Aorta (tissue), 5 donors: ENCODE measurements at places on chromosomes 1 and 21. TPM values are rescaled to one million over a fixed set of nuclear protein-coding genes. Genes with fewer than 3 reads are reported as not detected.

- no peaks in the 10 kb centered on the region for H3K4me1 ChIP-seq
- no peaks in the 10 kb centered on the region for H3K36me3 ChIP-seq
- peak; percentile 73 for DNase-seq
- no peaks in the 10 kb centered on the region for H3K27me3 ChIP-seq
- no peak overlapping the region for H3K4me3 ChIP-seq
These were observed 3.1 kb downstream of the MORN1 start for GRCh38 chr1:2388004-2388913.

C1orf53 gene
- not detected for polyA plus RNA-seq

DNA sequence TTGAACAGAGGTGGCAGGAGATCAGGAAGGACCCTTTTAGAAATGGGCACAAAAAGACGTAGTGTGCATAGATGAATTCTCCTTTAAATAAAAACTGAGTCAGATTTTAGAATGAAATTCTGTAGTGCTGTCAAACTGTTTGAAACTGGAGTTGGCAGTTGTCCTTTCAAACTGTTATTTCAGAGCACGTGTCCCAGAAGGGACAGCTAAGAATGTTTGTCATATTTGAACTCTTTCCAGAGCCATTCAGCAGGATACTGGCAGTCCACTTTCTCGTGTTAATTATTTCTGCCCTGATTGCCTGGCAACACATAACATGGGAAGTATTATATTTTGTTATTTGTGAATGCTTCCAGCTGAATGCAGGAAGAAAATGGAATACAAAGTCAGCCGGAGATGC, 212.3 kb upstream of the DPYD start:
- no peak for DNase-seq
- H3K4me3 ChIP-seq: no peak overlapping the region
- no peak overlapping the region for H3K27ac ChIP-seq
- H3K4me1 ChIP-seq: no peaks in the 10 kb centered on the region
- H3K27me3 ChIP-seq: no peaks in the 10 kb centered on the region

- H3K27ac ChIP-seq: no peak overlapping the region
- peak overlapping the region; percentile 27 for H3K4me3 ChIP-seq
- no peaks in the 10 kb centered on the region for H3K4me1 ChIP-seq
- H3K27me3 ChIP-seq: no peaks in the 10 kb centered on the region
- H3K36me3 ChIP-seq: no peaks in the 10 kb centered on the region
These were observed 501 bp upstream of the DNAJC6 start for GRCh38 chr1:65308781-65309303.

- H3K27me3 ChIP-seq: no peaks in the 10 kb centered on the region
- no peaks in the 10 kb centered on the region for H3K36me3 ChIP-seq
- no peaks in the 10 kb centered on the region for H3K4me1 ChIP-seq
- DNase-seq: no peak
- no peak overlapping the region for H3K27ac ChIP-seq
These were observed 54.2 kb upstream of the DNAJC6 start for GRCh38 chr1:65255035-65255655.

DNA sequence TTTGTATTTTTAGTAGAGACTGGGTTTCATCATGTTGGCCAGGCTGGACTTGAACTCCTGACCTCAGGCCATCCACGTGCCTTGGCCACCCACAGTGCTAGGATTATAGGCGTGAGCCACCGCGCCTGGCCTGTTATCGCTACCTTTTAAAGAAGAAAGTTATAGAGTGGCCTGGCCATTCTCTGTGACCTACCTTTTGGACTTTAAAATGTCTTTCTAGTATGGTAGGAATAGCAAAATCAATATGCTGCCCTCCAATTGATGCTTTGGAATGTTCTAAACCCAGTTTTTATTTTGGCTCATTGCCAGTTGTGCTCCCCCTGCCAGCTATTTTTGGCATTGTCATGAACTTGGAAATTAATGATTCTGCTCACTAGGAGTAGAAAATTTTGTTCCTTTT, 19.9 kb downstream of the HIPK1 start:
- no peak for DNase-seq
- H3K36me3 ChIP-seq: peaks cover 2% of the 10 kb centered on the region
- H3K27ac ChIP-seq: no peak overlapping the region
